Breast epithelium (tissue), 4 donors: ENCODE measurements at places on chromosomes 5 and 9.

DNA sequence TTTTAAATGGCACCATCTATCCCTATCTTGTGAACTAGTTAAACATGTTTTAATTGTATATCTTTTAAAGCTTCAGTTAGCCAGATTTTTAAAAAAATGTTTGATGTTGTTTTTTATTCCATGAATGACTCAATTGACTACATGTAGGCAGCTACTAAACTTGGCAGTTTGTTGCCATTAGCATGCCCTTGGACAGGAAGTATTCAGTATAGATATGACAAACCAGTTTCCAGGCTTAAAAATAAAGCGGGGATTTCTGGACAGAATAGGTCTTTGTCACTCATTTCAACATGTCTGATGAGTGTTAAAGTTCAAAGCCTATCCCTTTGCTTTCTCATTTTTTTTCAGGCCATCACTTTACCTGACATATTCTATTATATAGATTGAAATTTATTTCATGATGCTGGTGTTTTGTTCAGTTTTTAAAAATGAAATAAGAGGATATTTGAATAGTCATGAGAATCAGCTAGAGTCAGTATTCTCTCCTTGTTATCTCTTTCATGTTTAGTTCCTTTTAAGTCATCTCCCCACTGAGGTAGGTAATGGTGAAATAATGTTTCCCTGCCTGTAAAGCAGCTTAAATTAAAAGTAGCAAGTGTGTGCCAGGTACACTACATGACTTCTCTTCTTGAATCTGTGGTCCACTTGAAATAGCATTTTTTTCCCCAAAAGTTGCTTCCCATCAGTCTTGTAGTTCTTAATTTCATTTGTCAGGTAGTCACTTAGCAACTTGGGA is 11.9 kb downstream of the TNFAIP8 start:
- DNase-seq = no peak
- no peak overlapping the region for H3K27ac ChIP-seq
- H3K27me3 ChIP-seq = no peaks in the 10 kb centered on the region
- H3K36me3 ChIP-seq = no peaks in the 10 kb centered on the region
- H3K4me1 ChIP-seq = peaks cover 3% of the 10 kb centered on the region

- H3K27ac ChIP-seq = no peak overlapping the region
- no peak overlapping the region for H3K4me3 ChIP-seq
- no peaks in the 10 kb centered on the region for H3K4me1 ChIP-seq
- no peak for DNase-seq
Observed at GRCh38 chr9:115522912-115523311, 405.0 kb upstream of the TNC start.

DNA sequence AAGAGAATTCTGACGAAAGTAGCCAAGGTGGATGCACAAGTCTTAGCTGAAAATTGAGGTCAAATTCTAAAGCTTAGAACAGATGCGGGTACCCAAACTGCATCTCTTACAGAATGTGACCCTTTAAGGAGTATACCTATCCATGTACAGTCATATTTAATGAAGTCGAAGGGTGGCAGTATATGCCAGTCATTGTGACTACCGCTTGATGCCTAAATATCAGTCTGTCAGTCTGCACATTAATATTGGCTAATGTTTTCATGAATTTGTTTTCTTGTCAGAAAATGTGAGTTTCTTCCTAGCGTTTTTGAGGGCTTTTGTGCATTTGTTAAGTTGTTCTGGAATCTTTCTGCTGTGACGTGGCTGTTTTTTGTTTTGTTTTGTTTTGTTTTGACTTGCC is 264.5 kb upstream of the ELAVL2 start:
- H3K4me1 ChIP-seq = no peaks in the 10 kb centered on the region
- H3K4me3 ChIP-seq = no peak overlapping the region
- no peak for DNase-seq
- no peak overlapping the region for H3K27ac ChIP-seq

- H3K4me1 ChIP-seq = no peaks in the 10 kb centered on the region
- no peak for DNase-seq
- no peak overlapping the region for H3K27ac ChIP-seq
Observed at GRCh38 chr5:58849921-58850667, 267.2 kb downstream of the RAB3C start.

DNA sequence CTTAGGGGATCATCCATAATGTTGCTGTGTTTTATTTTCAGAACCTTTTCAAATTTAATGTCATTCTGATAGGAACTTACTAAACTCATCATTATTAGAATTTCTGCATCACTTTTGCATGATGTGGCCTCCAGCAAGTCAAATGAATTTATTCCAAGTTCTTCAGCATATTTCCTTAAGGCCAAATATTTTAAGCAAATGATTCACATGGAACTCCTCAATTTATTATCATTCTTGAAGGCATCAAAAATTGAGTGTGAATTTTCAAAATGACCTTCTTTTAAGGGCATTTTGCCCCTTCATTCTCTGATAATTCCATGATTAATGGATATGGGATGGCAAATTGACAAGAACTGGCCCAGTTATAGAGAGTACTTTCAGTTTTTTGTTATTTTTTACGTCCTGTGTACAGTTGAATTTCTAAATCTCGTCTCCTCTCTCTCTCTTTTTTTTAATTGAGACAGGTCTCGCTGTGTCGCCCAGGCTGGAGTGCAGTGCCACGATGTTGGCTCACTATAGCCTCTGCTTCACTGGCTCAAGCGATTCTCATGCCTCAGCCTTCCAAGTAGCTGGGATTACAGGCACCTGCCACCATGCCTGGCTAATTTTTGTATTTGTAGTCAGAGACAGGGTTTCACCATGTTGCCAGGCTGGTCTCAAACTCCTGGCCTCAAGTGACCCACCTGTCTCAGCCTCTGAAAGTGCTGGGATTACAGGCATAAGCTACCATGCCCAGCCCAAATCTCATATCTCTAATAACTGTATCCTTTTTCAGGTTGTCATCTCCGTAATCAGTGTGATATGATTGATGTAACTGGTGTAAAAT is 29.1 kb downstream of the GPR21 start:
- no peaks in the 10 kb centered on the region for H3K4me1 ChIP-seq
- H3K4me3 ChIP-seq = no peak overlapping the region
- DNase-seq = no peak
- peaks cover 4% of the 10 kb centered on the region for H3K36me3 ChIP-seq
- no peaks in the 10 kb centered on the region for H3K27me3 ChIP-seq

- H3K36me3 ChIP-seq = no peaks in the 10 kb centered on the region
- H3K27me3 ChIP-seq = no peaks in the 10 kb centered on the region
- no peaks in the 10 kb centered on the region for H3K4me1 ChIP-seq
- peak overlapping the region; percentile 70 for H3K4me3 ChIP-seq
Observed at GRCh38 chr5:132556153-132556762, 519 bp upstream of the RAD50 start.

DNA sequence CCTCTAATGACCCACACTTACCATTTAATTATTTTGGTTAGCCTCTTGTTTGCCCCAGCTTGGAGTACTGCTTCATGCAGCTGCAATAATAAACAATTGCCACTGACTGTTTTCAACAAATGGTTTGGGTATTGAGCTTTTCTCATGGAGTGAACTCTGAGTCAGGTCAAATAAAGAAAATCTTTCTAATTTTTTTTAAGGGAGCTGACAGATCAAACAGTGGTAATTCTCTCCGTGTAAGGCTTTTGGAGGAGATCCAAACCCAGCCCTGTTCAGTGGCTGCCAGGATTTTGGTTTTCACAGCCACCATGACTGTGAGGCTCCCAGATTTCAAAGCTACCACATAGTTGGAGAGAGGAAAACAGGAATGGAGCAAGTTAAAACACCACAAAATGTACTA is 110.7 kb upstream of the EFNA5 start:
- H3K27ac ChIP-seq = no peak overlapping the region
- DNase-seq = no peak
- no peaks in the 10 kb centered on the region for H3K4me1 ChIP-seq
- H3K4me3 ChIP-seq = no peak overlapping the region
- H3K36me3 ChIP-seq = no peaks in the 10 kb centered on the region

- H3K4me1 ChIP-seq = no peaks in the 10 kb centered on the region
- no peak overlapping the region for H3K4me3 ChIP-seq
Observed at GRCh38 chr5:168941901-168942300, 359.0 kb downstream of the SLIT3 start.

GRCh38 chr9:134641173-134641989 is at the start of gene COL5A1:
COL5A1 (plus strand) TSS chr9:134641803; CDS start chr9:134642188, 385 bp downstream.
- H3K36me3 ChIP-seq = no peaks in the 10 kb centered on the region
- H3K4me3 ChIP-seq = peak within 1 kb of the TSS; percentile 73
- H3K27me3 ChIP-seq = no peaks in the 10 kb centered on the region
- DNase-seq = peak; percentile 67
- H3K4me1 ChIP-seq = peaks cover 3% of the 10 kb centered on the region

DNA sequence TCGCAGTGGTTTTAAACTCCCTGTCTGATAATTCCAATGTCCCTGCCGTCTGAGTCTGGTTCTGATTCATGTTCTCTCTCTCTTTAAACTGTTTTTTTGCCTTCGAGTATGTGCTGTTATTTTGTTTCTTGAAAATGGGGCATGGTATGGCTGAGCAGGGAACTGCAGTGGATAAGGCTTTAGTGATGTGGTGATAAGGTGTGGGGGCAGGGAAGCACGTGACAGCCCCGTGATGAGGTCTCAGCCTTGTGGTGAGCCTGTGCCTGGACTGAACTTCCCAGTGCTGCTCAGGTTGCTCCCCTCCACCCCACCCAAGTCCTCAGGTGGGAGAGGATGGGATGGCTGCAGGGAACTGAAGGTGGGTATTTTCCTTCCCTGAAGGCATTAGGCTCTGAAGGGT is 5.5 kb upstream of the ZNF354B start:
- no peak overlapping the region for H3K4me3 ChIP-seq
- no peaks in the 10 kb centered on the region for H3K36me3 ChIP-seq
- no peaks in the 10 kb centered on the region for H3K27me3 ChIP-seq
- H3K27ac ChIP-seq = no peak overlapping the region

- DNase-seq = no peak
- no peaks in the 10 kb centered on the region for H3K27me3 ChIP-seq
- no peaks in the 10 kb centered on the region for H3K4me1 ChIP-seq
- no peak overlapping the region for H3K4me3 ChIP-seq
- no peaks in the 10 kb centered on the region for H3K36me3 ChIP-seq
Observed at GRCh38 chr5:113490317-113490716, 2.1 kb upstream of the MCC start.

GRCh38 chr9:23672151-23672550 is 153.9 kb downstream of the ELAVL2 start:
- no peak overlapping the region for H3K27ac ChIP-seq
- no peaks in the 10 kb centered on the region for H3K36me3 ChIP-seq
- H3K4me3 ChIP-seq = no peak overlapping the region
- no peak for DNase-seq
- H3K27me3 ChIP-seq = no peaks in the 10 kb centered on the region

DNA sequence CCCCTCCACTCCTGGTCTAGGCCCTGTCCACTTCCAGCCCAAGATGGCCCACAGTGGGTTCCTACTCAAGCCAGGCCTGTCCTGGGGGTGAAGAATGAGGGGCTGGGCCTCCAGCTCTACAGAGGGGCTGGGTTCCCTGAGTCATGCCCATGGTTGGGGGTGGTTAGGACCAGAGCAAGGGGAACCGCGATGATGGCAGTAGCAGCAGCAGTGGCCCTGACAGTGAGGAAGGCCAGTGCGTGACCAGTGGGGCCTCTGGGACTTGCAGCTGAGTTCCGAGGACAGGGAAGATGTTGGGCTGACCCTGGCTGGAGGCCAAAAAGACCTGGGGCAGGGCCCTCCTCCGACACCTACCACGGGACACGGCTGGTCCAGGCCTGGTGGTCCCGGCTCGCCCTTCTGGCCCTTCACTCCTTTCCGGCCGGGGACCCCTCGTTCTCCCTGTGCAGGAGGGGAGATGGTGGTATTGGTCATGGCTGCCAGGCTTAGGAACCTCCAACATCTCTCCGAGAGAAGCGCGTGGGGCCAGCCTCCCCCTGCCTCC is 9.2 kb upstream of the PHYKPL start:
- no peak for DNase-seq
- peaks cover 7% of the 10 kb centered on the region for H3K27me3 ChIP-seq
- H3K36me3 ChIP-seq = no peaks in the 10 kb centered on the region
- no peak overlapping the region for H3K4me3 ChIP-seq
- peaks cover 18% of the 10 kb centered on the region for H3K4me1 ChIP-seq

- H3K27me3 ChIP-seq = no peaks in the 10 kb centered on the region
- H3K27ac ChIP-seq = no peak overlapping the region
- no peak overlapping the region for H3K4me3 ChIP-seq
- DNase-seq = no peak
- H3K4me1 ChIP-seq = no peaks in the 10 kb centered on the region
- no peaks in the 10 kb centered on the region for H3K36me3 ChIP-seq
Observed at GRCh38 chr5:163193886-163194285, 243.5 kb upstream of the CCNG1 start.

DNA sequence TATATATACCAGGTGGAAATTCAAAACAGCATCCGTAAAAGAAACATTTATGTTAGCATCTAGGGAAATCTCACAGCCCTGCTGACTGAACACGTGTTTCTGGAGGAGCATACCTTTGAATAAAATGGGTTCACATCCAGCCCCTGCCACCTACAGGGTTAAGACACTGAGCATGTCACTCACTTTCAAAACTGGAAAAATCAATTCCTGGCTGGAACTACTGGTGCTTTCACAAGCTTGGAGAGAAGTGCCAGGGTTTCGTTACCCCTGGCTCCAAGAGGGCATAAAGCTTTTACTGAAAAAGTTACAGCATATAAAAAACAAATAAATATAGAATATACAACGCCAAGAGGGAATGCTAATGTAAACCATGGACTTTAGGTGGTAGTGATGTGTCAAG is 48.0 kb downstream of the SERINC5 start:
- no peak overlapping the region for H3K27ac ChIP-seq
- no peak overlapping the region for H3K4me3 ChIP-seq
- no peaks in the 10 kb centered on the region for H3K27me3 ChIP-seq
- no peaks in the 10 kb centered on the region for H3K36me3 ChIP-seq
- no peaks in the 10 kb centered on the region for H3K4me1 ChIP-seq

DNA sequence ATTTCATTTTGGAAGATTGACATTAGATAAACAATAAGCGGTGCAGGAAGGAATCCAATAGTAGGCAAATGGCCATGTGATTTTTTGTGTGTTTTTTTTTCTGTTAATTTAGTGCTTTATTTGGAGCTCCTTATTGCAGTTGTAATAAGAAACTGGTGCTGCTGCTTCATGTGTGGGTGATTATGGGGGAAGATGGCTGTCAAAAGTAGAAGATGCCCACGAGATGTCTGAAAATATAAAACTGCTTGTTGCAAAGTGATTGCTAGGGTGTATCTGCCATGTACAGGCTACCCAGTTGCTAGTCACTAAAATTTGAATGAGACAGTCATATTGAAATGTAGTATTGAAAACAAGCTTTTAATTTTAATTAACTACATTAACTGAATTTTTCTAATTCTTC is 216.7 kb upstream of the FTMT start:
- no peaks in the 10 kb centered on the region for H3K4me1 ChIP-seq
- no peak overlapping the region for H3K27ac ChIP-seq
- no peak overlapping the region for H3K4me3 ChIP-seq
- DNase-seq = no peak
- H3K27me3 ChIP-seq = no peaks in the 10 kb centered on the region
- no peaks in the 10 kb centered on the region for H3K36me3 ChIP-seq

DNA sequence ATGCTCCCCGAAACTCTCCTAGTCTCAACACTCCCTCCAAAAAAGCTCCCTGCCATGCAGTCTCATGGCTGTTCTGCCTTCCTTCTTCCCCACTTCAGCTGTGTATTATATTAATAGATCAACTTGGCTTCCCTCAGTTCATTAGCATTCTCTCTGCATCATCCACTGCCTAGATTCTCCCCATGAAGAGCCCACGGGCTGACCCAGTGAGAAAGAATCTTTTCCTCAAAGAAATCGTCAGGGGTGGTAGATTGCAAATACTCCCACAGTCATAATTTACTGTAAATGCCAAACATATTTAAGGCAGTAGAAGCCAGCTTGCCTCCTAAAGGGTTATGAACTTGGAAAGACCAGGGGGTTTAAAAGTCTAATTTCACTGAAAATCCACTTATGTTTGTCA is 33.5 kb downstream of the GNA14 start:
- no peaks in the 10 kb centered on the region for H3K36me3 ChIP-seq
- no peak for DNase-seq
- H3K4me1 ChIP-seq = no peaks in the 10 kb centered on the region
- H3K27me3 ChIP-seq = no peaks in the 10 kb centered on the region
- no peak overlapping the region for H3K27ac ChIP-seq
- no peak overlapping the region for H3K4me3 ChIP-seq
